ENCODE measurements at places on chromosomes 1 and 21.
A peak's percentile ranks its signal among the peaks of the same experiment; 100 is the strongest.

GRCh38 chr1:21594501-21594900 lies 74.7 kb downstream of the RAP1GAP start:
- ATAC-seq, result no peak
- no peak overlapping the region for H3K27ac ChIP-seq
- H3K36me3 ChIP-seq, result no peaks in the 10 kb centered on the region
- peaks cover 16% of the 10 kb centered on the region for H3K27me3 ChIP-seq
- no peaks in the 10 kb centered on the region for H3K4me1 ChIP-seq
- H3K4me3 ChIP-seq, result no peak overlapping the region

DNA sequence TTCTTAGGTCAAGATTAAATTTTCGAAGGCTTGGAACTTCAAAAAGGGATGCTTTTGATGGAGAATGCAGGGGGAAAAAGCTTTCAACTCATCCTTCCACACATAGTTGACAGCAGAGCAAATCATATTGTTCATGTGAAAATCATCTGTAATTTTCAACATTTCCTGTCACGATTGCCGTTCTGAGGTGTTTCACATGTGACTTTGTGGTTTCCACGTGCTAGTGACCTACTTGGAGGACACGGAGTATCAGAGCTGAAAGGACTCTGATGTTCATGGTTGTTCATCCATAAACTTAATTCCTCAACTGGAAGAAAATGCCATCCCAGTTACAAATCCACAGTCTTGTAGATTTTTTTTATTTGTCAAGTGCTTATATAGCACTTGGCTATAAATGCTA lies 79.1 kb downstream of the ZP4 start:
- H3K27ac ChIP-seq, result no peak overlapping the region
- H3K27me3 ChIP-seq, result no peaks in the 10 kb centered on the region
- no peaks in the 10 kb centered on the region for H3K4me1 ChIP-seq
- no peak for ATAC-seq
- no peaks in the 10 kb centered on the region for H3K36me3 ChIP-seq

- peak overlapping the region; percentile 17 for H3K4me3 ChIP-seq
- no peaks in the 10 kb centered on the region for H3K4me1 ChIP-seq
Measured at GRCh38 chr1:31153423-31153822, 86.3 kb downstream of the NKAIN1 start.

GRCh38 chr21:41349619-41350390 lies 12.0 kb upstream of the MX2 start:
- H3K27me3 ChIP-seq, result peaks cover 6% of the 10 kb centered on the region
- no peak overlapping the region for H3K27ac ChIP-seq
- no peaks in the 10 kb centered on the region for H3K4me1 ChIP-seq
- no peak for ATAC-seq
- no peak overlapping the region for H3K4me3 ChIP-seq

GRCh38 chr1:93844262-93845045 lies 34.6 kb downstream of the DNTTIP2 start:
- H3K36me3 ChIP-seq, result peaks cover 17% of the 10 kb centered on the region
- ATAC-seq, result no peak
- H3K27me3 ChIP-seq, result no peaks in the 10 kb centered on the region
- H3K27ac ChIP-seq, result no peak overlapping the region
- H3K4me3 ChIP-seq, result peak overlapping the region; percentile 23
- H3K4me1 ChIP-seq, result peaks cover 14% of the 10 kb centered on the region

GRCh38 chr1:76269155-76269554 lies 194.6 kb downstream of the ST6GALNAC3 start:
- H3K36me3 ChIP-seq, result no peaks in the 10 kb centered on the region
- ATAC-seq, result peak; percentile 40
- peaks cover 16% of the 10 kb centered on the region for H3K4me1 ChIP-seq
- H3K27ac ChIP-seq, result no peak overlapping the region
- H3K27me3 ChIP-seq, result peaks cover 7% of the 10 kb centered on the region
- H3K4me3 ChIP-seq, result peak overlapping the region; percentile 2

GRCh38 chr21:30354308-30355005 lies 6.1 kb upstream of the KRTAP23-1 start:
- no peaks in the 10 kb centered on the region for H3K36me3 ChIP-seq
- peaks cover 13% of the 10 kb centered on the region for H3K27me3 ChIP-seq
- H3K4me1 ChIP-seq, result no peaks in the 10 kb centered on the region
- H3K4me3 ChIP-seq, result no peak overlapping the region

DNA sequence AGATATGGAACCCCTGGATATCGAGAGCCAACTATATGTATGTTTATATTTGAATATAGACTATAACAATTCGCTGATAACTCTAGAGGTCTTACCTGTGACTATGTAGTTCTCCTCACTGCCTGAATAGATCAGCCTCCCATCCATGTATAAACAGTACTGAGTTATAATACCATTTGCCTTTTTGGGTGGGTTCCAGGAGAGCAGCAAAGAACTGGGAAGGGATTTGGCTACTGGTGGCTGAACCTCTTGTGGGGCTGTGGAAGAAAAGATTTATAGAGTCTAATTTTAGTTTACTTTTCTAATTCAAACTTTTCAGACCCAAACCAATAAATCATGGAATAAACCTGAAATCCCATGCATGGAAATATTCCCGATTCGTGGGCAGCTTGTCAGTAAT lies 376.9 kb downstream of the USH2A start:
- H3K4me1 ChIP-seq, result no peaks in the 10 kb centered on the region
- no peak for ATAC-seq
- no peak overlapping the region for H3K4me3 ChIP-seq
- H3K27me3 ChIP-seq, result no peaks in the 10 kb centered on the region

- H3K27me3 ChIP-seq, result no peaks in the 10 kb centered on the region
- no peak for ATAC-seq
- peak overlapping the region; percentile 44 for H3K27ac ChIP-seq
- no peaks in the 10 kb centered on the region for H3K4me1 ChIP-seq
Measured at GRCh38 chr1:159895836-159896545, 4.0 kb downstream of the CFAP45 start.
